ENCODE measurements at places on chromosomes 2 and 18. TPM values are rescaled to one million over a fixed set of nuclear protein-coding genes. Genes with fewer than 3 reads are reported as not detected.

GRCh38 chr18:47883771-47884413 lies 46.6 kb downstream of the SMAD2 start:
- ATAC-seq: peak; percentile 23

The SAG gene
- not detected for total RNA-seq

- no peak for ATAC-seq
Measured at GRCh38 chr2:41500895-41501294, 546.9 kb upstream of the PKDCC start.

GRCh38 chr2:222034058-222034457 lies 264.7 kb downstream of the PAX3 start:
- peak; percentile 89 for ATAC-seq

GRCh38 chr2:235903782-235904584 lies 264.2 kb downstream of the GBX2 start:
- ATAC-seq: no peak
